ENCODE measurements at places on chromosomes 11 and 22.

- no peak for DNase-seq
These were observed 22.9 kb downstream of the TNKS1BP1 start for GRCh38 chr11:57301711-57302423.

DNA sequence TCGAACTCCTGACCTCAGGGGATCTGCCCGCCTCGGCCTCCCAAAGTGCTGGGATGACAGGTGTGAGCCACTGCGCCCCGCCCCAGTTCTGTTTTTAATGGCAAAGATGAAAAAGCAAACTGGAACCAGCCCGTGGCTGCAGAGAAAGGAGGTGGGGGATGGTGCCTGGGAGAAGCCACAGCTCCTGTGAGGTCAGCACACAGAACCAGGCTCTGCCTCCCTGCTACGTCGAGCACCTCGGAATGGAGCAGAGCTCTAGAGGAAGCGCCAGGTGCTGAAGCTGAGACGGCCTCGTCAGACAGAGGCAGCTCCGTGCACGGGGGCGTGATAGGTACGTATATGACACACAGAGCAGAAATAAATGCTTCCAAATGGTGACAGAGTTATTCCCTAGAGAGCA is 8.5 kb downstream of the DRD4 start:
- DNase-seq, result no peak

GRCh38 chr11:110337570-110338193 is 41.3 kb upstream of the RDX start:
- DNase-seq, result peak; percentile 11

GRCh38 chr11:131796541-131796940 is 426.1 kb downstream of the NTM start:
- no peak for DNase-seq

- DNase-seq, result no peak
These were observed 154.6 kb downstream of the GRIK4 start for GRCh38 chr11:120666121-120666639.

GRCh38 chr11:74446532-74446938 is 20.8 kb downstream of the KCNE3 start:
- DNase-seq, result no peak

GRCh38 chr11:67433536-67434394 is 3.7 kb downstream of the PTPRCAP start:
- DNase-seq, result no peak

- no peak for DNase-seq
These were observed 18.4 kb downstream of the FAM118B start for GRCh38 chr11:126229858-126230540.

DNA sequence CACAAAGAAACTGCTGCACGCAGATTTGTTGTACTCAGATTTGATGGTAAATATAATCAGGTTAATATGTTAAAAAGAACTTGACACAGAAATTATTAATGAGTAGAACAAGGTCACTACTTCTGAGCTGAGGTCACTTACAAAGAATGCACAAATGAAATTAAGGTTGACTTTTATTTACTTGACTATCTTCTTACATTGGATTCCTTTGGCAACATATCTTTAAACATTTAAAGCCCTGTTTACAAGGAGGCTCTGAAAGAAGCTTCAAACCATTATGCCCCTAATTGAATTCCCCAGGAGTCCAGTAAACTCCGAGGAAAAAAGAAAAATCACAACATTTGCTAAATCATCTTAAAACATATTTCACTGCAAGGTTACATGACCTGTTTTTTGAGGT is 245.5 kb downstream of the SOX6 start:
- DNase-seq, result no peak

DNA sequence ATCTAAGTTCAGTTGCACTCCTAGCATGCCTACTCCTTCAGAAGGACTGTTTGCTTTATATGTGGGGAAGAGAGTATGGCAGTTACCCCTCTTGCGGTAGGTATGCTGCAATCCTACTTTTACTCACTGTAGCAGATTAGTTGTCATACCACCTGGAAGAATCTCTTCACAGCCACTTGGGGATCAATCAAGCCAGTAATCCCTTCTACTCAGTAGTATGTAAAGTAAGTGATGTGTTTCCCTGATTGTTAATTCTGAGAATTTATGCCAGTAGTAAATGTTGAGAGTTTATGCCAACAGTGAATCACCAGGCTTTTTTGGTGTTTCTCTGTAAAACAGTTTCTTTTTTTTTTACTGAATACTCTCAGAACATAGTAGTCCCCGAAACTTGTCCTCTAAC is 34.4 kb downstream of the PRMT3 start:
- no peak for DNase-seq

- DNase-seq, result no peak
These were observed 15.3 kb upstream of the MUC5B start for GRCh38 chr11:1207401-1208143.

DNA sequence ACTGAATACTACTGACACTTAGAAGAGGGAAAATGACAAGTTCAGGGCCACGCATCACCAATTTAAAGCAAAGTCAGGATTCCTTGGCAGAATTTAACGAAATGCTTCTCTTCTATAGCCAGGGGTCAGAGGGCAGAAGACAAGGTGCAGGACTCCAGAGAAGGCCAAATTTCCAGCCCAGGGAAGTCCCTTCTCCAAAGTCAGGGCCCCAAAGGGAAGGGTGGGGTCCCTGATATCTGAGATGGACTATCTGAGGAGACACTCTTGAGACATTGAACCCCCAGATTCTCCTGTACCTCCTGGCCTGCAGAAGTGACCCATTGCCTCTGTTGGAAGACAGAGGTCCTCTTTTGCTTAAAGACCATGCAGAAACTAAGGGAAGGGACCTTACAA is 91.2 kb downstream of the RPS6KA4 start:
- DNase-seq, result no peak

DNA sequence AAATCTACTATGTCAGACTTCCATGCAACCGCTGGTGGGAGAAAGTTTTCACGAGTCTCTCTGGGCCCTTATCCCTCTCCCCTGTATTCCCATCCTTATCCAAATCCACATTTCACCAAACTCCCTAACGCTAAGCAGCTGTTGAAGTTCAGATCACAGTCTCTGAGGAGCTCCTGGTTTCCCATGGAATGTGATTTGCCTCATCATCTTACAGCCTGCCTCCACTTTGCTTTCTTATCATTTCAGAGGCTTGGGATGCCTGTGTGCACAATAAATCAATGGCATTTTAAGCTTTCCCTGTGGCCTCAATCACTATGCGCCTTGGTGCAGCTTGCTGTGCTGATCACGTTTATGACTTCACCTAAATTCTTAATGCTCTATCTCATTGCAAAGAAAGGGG is 352.4 kb upstream of the FAT3 start:
- no peak for DNase-seq

DNA sequence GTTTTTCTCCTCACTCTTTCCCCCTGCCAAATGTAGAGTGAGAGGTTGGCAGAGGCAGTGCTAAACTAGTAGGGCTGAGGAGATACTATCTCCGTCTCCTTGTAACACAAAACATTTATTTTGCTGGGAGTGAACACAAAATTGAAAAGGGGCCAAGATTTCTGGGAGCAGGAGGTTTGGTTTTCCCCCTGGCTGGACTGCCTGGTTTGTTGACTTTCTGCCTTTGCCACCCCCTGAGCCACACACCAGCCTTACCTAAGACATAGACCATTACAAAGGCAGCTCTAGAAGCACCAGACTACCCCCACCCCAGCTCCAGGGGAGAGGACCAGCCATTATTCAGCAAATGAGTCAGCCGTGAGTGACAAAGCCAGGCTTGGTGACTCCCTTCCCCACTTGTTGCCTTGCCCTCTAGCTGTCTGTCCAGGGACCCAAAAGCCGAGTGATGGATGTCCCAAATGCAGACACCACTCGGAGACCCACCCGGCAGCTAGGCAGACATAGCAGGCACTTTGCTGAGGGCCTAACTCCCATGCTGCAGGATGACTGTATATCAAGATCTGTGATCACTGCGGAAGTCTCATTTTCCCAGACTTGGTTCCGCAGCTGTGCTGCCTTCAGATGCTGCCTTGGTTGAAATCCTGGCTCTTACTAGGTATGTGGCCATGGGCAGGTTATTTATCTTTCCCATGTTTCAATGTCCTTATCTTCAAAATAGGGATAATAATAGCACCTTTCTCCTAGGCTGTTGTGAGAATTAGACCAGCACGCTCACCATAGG is 17.7 kb upstream of the CDON start:
- no peak for DNase-seq

- no peak for DNase-seq
These were observed 33.7 kb downstream of the RRP8 start for GRCh38 chr11:6569706-6570105.

- no peak for DNase-seq
These were observed 259.9 kb downstream of the BUD13 start for GRCh38 chr11:116512841-116513240.

GRCh38 chr11:41419901-41420300 is 39.6 kb downstream of the LRRC4C start:
- no peak for DNase-seq

- no peak for DNase-seq
These were observed 118.5 kb upstream of the ARHGAP20 start for GRCh38 chr11:110830747-110831146.

DNA sequence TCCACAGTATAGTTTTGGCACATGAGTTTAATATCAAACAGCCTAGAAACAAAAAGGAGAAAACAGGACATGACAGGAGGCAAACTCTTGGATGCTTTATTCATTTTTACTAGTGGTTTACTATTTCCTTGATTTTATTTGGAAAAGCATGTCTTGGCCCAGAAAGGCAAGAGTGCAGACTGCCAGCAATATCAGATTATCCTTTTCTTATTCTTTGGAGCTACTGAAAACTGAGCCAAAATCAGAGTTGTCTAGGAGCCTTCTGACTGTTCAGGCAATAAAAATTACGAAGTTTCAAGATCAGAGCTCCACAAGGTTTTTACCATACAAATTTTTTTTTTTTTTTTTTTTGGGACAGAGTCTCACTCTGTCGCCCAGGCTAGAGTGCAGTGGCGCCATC is 16.0 kb downstream of the CELF1 start:
- DNase-seq, result no peak

- peak; percentile 87 for DNase-seq
These were observed 44.5 kb downstream of the TRIOBP start for GRCh38 chr22:37741312-37741795.

DNA sequence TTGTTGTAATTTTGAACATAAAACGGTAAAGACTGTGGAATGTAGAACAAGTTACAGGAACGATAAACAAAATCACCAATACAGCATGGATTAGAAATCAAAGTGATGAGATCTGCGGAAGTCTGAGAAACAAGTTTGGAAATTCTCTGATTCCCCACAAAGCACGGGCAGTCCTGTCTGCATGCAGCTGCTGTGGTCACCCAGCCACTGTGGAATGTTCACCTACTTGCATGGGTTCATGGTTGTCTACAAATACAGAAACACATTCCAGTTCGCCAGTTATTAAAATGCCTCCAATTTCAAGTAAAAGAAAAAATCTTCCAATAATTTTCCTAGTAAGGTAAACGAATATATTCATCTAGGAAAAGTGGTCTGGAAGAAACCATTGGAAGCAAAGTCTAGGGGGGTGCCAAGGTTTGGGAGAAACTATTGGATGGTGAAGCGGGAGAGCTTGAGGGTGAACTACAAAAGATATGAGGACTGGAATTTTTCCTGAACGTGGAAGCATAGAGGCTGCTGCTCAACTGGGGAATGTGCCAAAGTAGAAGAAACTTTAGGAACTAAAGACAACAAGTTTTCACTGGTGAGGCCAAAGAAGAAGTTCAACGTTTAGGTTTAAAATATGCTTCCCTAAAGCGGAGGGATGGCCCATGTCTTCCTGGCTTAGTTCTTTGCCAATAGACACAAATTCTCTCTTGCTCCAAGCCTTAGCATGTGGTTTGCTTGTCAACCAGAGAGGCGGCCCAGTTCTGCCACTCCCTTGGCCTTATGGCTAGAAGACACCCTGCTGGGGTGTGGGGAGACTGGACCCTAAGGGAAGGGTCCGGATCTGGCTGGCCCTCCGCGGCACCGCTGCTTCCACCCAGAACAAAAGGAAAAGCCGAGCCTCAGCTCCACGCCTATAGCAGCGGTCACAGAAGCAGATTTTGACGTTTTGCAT is 70.2 kb downstream of the CTTN start:
- DNase-seq, result no peak

Measured in non-pigmented ciliary epithelial cell (primary cell).